Activated CD4-positive, alpha-beta T cell treated with anti-CD3 and anti-CD28 coated beads, Interleukin-2, amount 50 U/mL, for 1 hour (primary cell): ENCODE measurements at places on chromosomes 5 and 9.
A peak's percentile ranks its signal among the peaks of the same experiment; 100 is the strongest.

DNA sequence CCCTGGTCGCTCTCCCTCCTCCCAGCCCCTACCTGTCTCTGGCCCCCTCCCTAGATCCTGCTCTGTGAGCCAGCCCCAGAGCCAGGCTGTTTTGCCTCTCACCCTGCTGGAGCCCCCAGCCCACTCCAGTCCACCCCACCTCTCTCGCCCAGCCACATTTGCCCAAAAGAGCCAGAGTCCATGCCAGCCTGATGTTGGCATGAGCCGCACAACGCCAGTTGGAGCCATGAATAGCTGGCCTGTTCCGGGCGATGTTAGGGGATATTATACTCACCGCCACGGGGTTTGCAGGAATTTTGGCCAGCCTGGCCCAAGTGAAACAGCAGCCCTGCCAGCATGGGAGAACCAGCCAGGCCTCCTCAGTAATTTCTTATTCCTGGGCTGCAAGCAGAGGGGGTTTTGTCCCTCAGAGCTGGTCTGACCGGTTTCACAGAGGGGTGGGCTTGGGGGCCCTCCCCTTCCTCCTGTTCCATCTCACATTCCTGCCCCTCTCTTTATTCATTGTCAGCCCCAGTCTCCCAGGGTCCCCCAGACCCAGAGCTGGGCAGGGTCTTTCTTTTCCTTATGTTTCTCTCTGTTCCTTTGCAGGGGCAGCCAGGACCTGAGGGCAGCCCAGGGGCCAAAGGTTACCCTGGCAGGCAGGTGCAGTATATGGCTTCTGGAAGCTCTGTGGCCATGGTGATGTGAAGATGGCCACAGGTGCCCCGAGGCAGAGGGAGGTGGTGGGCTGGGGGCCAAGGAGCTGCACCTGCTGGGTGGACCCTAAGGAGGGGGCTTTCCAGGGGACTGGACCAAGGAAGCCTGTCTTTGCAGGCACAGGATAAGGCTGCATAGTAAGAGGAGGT is 50.1 kb downstream of the COL27A1 start:
- no peak for DNase-seq

- DNase-seq, result no peak
Observed at GRCh38 chr9:70551801-70552200, 137.3 kb upstream of the KLF9 start.

GRCh38 chr9:109771087-109771486 is 8.9 kb upstream of the PALM2AKAP2 start:
- no peak for DNase-seq

GRCh38 chr9:4243113-4243512 is 56.8 kb downstream of the GLIS3 start:
- no peak for DNase-seq

DNA sequence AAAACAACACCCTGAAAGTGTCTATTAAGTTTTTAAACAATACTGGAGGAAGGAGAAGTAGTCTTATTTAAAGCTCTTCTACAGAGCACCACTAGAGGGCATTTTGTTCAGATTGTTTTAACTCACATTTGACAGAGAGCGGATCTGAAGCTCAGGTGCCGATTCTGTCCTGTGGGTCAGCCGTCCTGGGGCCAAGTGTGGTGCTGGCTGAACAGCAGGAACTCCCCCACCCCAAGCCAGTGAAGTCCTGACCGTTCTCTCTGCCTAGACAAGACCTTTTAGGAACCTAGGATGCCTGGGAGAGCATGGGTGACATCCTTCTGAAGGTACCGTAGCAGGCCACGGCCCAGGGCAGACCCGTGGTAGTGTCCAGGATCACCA is 3.9 kb downstream of the EXOC3 start:
- no peak for DNase-seq

DNA sequence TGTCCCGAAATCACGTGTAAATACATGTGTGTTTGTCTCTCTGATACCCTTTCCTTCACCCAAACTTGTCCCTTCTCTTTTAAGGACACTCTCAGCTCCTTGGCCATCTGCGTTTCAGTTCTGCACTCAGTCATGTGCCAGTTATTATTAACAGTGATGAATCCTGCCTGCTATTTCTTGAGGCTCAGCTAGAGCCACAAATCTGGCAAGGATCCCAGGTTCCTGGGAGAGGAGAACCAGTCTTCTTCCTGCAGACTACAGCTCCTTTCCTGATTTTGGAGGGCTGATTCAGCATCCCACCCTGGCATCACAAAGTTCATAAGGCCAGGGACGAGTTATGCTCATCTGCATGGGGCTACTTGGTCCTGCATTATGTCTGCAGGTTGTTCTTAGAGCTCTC is 5.6 kb downstream of the MAMDC2 start:
- no peak for DNase-seq

DNA sequence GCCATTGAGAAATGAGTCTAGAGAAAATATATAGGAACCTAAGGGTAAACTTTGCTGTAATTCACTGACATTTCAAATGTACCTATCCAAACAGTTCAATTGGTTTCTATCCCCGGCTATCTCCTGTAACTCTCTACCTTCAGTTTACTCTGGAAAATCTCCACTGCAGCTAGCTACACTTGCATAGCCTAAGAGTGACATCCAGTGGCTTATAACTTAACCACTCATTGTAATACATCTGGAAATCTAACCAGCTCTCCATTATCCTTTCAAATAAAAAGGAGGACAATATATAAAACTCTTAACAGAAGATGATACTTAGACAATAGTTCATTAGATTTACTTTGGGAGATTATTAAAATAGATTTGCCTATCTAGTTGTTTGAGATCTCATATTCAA is 35.3 kb upstream of the SPDL1 start:
- no peak for DNase-seq

- no peak for DNase-seq
Observed at GRCh38 chr5:78647351-78647818, 1.2 kb downstream of the LHFPL2 start.

GRCh38 chr5:150350524-150351344 is 6.8 kb upstream of the TCOF1 start:
- DNase-seq, result peak; percentile 30

- DNase-seq, result no peak
Observed at GRCh38 chr5:157076558-157076957, 17.6 kb upstream of the HAVCR1 start.

DNA sequence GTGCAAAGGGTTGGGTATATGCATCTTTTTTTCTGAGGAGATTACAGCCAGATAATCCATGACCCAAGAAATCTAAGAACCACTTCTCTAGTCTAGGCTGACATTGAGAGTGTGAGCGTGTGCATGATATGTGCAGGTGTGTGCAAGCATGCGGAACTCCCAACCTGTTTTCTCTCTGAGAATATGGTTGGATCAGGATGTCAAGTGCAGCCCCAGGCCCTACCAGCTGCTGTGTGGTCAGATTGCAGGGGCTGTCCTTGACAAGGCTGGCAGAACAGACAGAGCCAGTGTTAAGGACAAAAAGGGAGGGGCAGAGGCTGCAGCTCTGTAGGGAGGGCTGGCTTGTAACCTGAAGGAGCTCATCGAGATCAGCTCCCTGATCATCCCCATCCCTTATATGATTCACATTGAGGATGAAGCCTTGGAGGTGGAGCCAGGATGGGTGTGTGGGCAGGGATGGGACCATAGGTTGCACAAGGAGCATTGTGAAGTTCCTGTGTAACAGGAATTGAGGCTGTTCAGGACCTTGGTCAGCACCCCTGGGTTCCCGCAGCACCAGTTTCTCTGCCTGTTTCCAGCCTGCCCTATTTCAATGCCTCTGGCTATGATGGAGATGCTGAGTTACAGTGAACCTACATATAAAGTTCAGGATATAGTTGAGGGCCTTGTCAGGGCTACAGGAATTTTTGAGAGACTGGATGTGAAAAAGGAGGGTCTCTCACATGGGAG is 52.6 kb upstream of the ARAP3 start:
- peak; percentile 34 for DNase-seq

DNA sequence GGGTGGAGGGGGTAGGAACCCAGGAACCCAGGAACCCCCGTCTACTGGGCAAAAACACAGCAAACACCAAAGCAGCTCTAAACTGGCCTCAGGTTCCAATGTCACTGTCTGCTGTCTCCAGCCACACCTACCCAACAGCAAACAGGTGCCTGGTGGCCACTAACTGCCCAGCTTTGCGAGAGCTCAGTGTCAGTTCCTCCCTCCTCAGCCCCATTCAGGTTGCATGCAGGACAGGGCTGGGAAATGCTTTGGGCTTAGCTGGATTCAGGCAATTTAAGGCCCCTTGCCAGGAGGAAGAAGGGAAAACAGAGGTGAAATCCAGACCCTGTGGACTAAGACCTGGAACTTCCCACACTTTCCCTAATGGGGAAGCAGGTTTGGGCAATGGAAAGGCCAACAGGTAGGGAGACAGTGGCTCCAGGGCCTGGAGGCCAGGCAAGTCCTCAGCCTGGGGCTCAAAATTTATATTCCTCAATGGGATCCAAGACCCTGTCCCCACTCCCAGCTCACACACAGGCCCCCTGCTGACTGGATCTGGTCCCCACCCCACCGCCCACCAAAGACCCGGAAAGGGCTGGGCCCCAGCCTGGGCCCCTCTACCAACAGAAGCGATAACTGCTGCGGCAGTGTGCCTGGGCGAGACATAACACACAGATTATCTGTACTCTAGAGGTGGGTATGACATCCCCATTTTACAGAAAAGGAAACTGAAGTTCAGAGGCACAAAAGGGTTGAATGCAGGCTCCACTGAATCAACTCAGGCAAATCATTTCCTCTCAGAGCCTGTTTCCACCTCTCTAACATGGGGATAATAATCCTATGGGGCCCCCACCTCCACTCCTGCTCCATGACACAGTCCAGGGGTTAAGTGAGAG is 3.5 kb downstream of the EEIG1 start:
- DNase-seq, result no peak

DNA sequence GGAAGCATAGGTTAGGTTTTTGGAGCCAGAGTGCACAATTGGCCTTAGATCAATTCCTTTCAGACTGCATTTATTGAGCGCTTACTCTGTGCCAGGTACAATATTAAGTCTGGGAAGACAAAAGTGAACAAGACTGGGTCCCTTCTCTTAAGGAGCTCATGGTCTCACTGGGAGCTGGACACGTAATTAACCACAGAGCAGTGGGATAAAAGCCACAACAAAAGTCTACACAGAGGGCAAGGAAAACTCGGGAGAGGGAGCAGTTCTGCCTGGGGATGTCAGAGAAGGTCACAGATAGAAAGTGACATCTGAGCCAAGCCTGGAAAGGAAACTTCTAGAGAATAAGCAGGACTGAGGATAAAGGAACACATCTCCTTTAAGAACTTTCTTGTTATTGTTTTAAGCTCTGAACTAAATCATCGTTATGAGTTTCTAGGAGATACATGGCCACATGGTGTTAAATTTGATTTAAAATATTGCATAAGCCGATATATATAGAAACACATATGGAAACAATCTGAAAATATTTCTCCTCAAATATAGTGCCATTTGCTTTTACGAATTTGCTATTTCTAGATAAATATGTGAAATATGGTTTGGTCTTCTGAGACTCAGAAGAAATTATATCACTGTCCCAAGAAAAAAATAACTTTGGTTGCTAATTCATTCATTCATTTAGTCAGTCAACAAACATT is 40.1 kb upstream of the PDE8B start:
- DNase-seq, result no peak

DNA sequence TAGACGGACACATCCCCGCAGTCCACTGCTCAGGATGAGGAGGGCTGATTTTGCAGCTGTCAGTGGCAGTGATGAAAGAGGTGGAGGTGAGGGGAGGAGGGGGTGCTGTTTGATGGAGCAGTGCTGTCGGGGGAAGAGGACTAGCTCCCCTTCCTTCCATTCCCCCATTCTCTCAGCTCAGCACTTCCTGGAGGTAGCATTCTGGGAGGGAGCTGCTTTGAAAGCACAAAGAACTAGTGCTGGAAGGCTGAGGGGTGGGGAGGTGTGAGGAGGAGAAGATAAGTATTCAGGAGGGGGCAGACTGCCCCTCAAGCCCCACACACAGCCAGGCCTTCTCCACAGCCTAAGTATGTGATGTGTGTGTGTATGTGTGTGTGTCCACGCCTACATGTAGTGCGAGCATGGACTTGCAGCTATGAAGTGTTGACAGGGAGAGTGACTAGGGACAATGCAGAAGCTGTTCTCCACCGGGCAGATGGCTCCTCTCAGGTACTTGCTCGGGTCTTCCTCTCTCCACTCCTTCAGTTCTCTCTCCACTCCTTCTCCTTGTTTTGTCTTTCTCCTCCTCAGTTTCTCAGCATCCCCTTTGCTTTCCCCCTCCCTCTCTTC is 65.5 kb upstream of the HSPA9 start:
- no peak for DNase-seq

GRCh38 chr5:77774981-77775789 is 954 bp downstream of the TBCA start:
- DNase-seq, result no peak

GRCh38 chr9:122572456-122572855 is 10.7 kb downstream of the OR1L8 start:
- DNase-seq, result no peak

DNA sequence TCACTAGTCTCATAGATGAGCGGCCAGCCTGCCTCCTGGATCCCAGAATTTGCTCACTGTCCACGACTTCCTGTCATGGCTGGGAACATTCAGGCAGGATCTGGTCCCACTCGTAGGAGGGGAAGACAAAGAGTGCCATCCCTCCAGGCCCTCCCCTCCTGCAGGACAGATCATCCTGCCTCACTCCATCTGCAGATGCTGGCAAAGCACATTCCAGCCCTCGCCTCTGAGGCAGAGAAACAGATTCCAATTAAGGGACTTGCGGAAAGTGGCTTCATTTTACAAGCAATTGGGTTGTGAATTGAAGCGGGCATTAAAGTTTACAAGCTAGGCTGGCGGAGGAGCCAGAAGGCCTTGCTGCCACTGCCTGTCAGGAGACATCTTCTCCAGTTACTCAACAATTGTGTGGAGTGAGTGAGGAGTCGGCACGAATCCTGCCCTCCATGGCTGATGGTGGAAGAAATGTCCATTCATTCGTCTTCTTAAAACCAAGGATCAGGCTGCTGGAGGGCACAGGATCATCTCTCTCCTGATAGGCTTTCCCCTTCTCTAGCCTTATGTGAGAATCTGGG is 41.8 kb upstream of the KCNMB1 start:
- DNase-seq, result no peak

DNA sequence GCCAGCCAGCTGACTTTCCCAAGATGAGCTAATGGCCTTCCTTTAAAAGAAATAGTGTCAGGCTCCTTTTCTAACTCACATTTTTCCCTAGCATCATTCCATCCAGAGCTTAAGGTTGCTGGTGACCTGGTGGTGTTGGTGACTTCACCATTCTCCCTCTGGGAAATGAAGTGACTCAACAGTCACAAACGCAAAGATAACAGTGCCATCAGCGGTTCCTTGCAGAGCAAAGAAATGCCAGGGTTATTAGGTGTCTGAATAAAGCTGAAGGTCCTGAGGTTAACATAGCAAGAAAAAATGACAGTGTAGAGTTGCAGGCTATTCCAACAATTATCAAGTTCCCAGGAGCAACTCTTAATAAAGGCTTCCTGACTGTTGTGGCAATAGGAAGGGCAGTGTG is 111.8 kb upstream of the SLC44A1 start:
- DNase-seq, result no peak
